ENCODE measurements at places on chromosomes 16 and 17. TPM values are rescaled to one million over a fixed set of nuclear protein-coding genes. Genes with fewer than 3 reads are reported as not detected.
A peak's percentile ranks its signal among the peaks of the same experiment; 100 is the strongest.

The DNASE1L2 gene
- total RNA-seq = 0.52 TPM

The PHF12 gene
- total RNA-seq = 42.7 TPM

The ACSM2B gene
- not detected for total RNA-seq

GRCh38 chr17:74079537-74080300 is 123.8 kb upstream of the RPL38 start:
- no peaks in the 10 kb centered on the region for H3K4me1 ChIP-seq
- H3K4me3 ChIP-seq = no peak overlapping the region
- no peaks in the 10 kb centered on the region for H3K36me3 ChIP-seq

DNA sequence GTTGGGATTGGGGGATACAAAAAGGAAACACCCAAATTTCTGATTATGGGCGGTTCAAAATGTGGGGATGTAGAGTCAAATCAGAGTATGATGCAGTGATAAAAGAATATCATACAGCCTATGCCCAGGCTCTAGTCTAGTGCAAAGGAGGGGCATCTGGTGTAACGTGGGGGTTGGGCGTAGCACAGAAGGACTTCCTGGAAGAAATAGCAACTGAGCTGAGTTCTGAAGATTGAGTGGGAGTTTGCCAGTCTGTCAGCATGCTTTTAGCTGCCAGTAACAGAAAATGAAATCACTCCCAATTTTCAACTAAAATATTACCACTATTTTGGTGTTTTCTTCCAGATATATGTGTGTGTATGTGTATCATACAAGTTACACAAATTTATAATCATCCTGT is 196.9 kb downstream of the SPECC1 start:
- no peaks in the 10 kb centered on the region for H3K36me3 ChIP-seq
- DNase-seq = no peak
- no peak overlapping the region for H3K27ac ChIP-seq

DNA sequence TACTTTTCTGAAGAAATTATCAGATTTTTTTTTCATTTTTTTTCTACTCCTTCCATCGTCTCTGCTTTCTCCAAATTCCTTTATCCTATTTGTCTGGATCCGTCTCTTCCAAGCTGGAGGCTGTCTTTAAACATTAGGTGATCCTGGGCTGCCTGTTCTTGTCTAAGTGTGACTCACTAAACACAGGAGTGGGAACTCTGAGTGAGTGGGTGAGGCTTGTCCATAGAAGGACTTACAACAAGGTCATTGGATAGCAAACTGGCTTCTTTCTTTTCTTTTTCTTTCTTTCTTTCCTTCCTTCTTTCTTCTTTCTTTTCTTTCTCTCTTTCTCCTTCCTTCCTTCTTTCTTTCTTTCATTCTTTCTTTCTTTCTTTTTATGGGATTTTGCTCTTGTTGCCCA is 18.2 kb downstream of the ALOX15 start:
- DNase-seq = no peak
- no peaks in the 10 kb centered on the region for H3K27me3 ChIP-seq
- H3K36me3 ChIP-seq = no peaks in the 10 kb centered on the region
- H3K4me1 ChIP-seq = peaks cover 4% of the 10 kb centered on the region
- peak overlapping the region; percentile 22 for H3K27ac ChIP-seq

DNA sequence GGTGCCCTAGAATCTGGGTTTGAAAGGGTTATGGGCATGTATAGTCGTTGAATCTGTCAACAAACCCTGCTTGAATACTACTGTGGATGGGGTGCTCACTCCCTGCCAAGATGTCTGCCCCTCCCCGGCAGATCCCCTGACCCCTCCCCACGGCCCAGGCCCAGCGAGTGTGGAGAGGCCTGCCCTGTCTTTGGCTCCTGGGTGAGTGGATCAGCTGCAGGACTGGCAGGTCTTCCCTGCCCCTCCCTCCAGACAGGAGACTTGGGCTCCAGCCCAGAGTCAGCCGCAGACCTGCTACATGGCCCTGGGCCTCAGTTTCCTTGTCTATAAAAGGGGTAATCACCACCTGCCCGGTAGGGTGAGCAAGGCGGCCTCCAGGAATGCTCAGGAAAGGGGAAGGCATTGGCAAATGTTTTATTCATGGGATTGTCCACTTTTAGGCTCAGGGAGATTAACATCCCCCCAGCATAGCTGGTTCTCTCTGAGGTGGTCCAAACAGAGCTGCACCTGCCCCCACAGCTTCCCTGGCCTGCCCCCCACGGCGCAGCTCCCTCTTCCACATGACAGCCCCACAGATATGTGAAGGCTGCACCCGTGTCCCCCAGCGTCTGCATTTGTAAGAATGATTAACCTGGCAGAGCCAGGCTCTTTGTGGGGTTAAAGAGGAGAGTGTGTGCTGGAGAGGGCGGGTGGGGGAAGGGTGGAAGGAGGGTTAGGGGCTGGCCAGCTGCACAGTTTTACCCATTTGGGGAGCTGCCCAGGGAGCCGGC is 18.5 kb upstream of the SPNS2 start:
- H3K27ac ChIP-seq = no peak overlapping the region
- H3K36me3 ChIP-seq = no peaks in the 10 kb centered on the region
- no peak for DNase-seq
- H3K4me3 ChIP-seq = no peak overlapping the region
- H3K27me3 ChIP-seq = no peaks in the 10 kb centered on the region

DNA sequence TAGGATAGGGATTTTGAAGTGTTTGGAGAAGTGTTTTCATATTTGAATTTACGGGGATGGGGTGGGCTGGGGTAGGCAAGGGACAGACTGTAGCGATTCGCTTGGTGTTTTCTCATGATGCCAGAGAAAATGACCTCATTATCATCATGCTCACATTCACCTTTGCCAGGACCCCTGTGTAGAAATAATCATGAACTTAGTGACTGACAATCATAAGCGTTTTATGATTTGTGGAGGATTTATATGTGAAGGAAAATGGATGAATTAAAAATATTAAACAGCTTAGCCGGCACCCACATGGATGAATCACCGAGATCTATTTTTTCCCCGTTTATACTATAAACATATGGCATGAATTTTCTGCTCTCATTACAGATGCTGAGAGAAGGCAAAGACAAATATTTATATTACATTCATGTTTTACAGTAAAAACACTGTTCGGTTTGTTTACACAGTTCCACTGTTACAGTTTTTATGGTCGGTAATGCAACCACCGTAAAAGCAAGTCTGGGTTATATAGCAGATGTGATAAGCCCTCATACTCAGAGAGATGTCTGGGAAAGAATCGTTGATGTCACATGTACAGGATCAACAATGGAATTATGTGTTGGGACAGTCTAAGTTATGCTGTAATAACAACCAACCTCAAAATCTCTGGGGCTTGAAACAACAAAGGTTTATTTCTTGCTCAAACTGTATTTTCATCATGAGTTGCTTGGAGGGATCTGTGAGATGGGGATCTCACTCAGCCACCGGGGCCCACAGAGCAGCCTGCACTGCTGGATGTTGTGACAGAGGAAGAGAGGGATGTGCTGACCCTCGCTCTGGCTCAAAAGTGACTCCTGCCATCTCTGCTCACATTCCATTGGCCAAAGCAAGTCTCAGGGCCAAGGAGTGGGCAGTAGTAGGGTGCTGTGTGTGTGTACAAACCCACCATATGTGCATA is 85.1 kb downstream of the WWOX start:
- H3K4me3 ChIP-seq = peak overlapping the region; percentile 35
- H3K27me3 ChIP-seq = no peaks in the 10 kb centered on the region
- DNase-seq = no peak
- no peak overlapping the region for H3K27ac ChIP-seq

DNA sequence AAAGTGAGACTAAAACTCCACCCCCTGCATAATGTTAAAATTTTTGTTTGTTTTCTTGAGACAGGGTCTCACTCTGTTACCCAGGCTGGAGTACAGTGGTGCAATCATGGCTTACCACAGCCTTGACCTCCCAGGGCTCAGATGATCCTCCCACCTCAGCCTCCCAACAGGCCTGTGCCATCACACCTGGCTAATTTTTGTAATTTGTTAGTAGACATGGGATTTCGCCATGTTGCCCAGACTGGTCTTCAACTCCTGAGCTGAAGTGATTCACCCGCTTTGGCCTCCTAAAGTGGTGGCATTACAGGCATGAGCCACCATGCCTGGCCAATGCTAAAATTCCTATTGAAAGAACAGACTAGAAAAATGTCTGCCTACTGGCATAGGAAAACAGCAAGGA is 103.8 kb downstream of the TRIM37 start:
- no peak overlapping the region for H3K27ac ChIP-seq
- no peak for DNase-seq
- no peaks in the 10 kb centered on the region for H3K4me1 ChIP-seq
- H3K4me3 ChIP-seq = no peak overlapping the region

Data from esophagus muscularis mucosa (tissue), 4 donors.